ENCODE measurements at places on chromosomes 2 and 18.

GRCh38 chr2:109525836-109526235 lies 87.9 kb downstream of the SEPTIN10 start:
- DNase-seq, result no peak

DNA sequence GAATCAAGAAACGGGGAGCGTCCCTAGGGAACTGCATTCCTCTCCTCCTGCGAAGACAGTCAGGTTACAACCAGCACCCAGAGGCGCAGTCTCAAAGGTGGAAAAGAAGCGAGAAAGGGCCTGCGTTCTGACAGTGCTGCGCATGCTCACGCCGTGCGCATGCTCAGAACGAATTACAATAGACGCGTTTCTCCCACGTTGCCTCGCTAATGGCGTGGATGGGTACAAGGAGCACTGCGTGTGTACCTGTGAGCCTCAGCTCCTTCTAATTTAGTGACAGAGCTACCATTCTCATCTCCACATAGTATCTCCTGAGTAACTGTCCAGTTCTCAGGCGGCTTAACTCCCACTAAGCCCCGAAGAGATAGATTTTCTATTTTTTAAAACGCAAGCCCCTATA lies 448.8 kb downstream of the TXNL1 start:
- DNase-seq, result no peak

DNA sequence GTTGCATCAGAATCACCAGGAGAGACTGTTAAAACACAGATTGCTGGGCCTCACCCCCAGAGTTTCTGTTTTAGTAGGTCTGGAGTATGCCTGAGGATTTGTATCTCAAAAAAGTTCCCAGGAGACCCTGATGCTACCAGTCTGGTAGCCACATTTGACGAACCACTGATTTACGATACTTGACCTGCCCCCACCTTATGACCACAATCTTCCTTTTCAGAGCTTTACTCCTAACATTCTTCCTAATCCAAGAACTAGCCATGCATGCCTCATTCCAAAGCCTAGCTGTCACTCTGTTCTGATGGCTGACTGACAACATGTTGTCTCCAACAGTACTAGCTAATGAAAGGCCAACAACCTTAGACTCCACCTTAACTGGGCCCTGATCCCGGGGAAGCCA lies 191.4 kb downstream of the MBD2 start:
- DNase-seq, result no peak

DNA sequence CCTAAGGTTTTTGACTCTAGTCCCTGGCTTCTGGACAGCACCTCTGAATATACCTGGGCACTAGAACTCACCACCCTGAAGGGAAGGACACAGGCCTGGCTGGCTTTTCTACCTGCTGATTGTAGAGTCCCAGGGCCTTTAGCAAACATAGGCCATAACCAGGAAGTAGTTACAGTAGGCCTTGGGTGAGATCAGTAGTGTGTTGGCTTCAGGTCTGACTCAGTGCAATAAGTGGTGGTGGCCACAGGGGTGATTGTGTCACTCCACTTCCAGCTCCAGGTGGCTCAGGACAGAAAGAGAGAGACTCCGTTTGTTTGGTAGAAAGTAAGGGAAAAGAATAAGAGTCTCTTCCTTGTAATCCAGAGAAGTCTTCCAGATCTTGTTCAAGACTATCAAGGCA lies 101.7 kb upstream of the LGALSL start:
- DNase-seq, result no peak
